ENCODE measurements at places on chromosomes 4 and X. TPM values are rescaled to one million over a fixed set of nuclear protein-coding genes. Genes with fewer than 3 reads are reported as not detected.

RHOXF2B gene
- total RNA-seq, result not detected

BST1 gene
- 3.7 TPM for total RNA-seq

JCHAIN gene
- 5.9 TPM for total RNA-seq

GAGE12J gene
- not detected for total RNA-seq

SLC4A4 gene
- total RNA-seq, result 0.25 TPM

SPANXN3 gene
- total RNA-seq, result not detected
